ENCODE measurements at places on chromosomes 1 and 21. TPM values are rescaled to one million over a fixed set of nuclear protein-coding genes. Genes with fewer than 3 reads are reported as not detected.

DAB1 gene
- total RNA-seq, result not detected

MAP1LC3C gene
- total RNA-seq, result 0.17 TPM

HIVEP3 gene
- total RNA-seq, result not detected

POU3F1 gene
- total RNA-seq, result not detected

ARHGEF16 gene
- 20.2 TPM for total RNA-seq

HSD3B2 gene
- not detected for total RNA-seq

CCDC30 gene
- 0.49 TPM for total RNA-seq

BCL2L15 gene
- not detected for total RNA-seq

SLC6A17 gene
- 1.3 TPM for total RNA-seq

ARPC5 gene
- total RNA-seq, result 155 TPM

DNA sequence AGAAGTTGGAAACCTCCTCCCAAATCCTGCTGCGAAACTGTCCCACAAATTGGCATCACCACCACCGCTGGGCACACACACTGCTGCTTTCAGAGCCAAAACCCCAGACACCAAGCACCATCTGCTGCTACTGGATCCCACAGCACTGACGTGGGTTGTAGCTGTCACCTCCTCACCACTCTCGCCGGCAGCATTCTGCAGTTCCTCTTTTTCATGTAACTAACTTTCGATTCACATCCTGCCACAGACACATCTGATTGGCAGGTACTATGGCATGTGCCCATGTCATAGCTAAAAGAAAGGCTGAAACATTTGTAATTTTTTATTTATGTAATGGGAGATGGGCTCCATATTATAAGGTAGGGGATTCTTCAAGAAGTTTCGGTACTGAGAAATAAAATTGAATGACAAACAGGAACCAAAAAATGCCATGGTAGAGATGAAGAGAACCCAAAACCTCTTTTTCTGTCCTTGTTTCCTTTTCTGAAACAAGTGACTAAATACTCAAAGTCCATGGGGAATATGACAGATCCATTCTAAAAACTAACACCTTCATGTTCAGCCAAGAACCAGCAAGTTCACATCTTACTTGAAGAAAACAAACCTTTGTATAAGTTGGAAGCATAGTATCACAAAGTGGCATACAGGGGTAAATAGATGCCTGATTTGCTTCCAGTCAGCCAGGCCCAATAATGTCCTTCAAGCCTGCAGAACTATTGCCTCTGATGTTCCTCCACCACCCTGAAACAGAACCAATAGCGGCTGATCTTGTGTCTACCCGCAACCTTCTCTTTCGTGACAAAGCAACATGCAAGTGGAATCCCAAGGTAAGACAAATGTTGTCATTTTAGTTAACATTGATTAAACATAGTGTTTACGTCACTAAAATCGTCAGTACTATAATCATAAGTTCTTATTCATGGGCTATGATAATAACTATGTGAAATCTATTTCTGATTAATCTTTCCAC lies 26.6 kb upstream of the RGS13 start:
- no peak for DNase-seq

GRCh38 chr1:185598332-185598731 lies 135.9 kb upstream of the HMCN1 start:
- DNase-seq, result no peak

DNA sequence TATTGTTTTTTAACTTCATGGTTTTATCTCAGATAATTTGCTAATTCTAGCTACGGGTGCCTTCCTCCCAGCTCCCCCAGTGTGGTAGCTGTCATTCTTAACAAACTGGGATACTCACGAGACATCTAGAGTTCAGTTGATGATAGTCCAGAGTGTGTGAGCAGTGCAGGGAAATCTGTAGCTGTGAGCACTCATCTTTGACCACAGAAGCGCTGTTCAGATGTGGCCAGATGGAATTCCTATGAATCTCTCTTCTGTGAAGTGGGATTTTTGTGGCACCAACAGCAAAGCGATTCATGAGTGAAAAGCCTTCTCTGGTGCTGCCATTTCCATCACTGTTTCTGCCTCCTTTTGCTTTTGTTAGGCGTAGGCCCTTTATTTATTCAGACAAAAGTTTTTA lies 125.1 kb downstream of the NFIA start:
- DNase-seq, result no peak

DNA sequence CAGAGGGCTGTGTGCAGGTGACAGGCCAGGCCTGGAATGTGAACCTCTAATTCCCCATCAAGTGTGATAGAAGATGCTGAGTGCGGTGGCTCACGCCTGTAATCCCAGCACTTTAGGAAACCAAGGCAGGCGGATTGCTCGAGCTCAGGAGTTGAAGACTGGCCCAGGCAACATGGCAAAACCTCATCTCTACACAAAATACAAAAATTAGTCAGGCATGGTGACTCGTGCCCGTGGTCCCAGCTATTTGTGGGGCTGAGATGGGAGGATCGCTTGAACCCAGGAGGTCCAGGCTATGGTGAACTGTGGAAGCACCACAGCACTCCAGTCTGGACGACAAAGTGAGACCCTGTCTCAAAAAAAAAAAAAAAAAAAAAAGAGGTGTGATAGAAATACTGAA lies 40.1 kb upstream of the PUM1 start:
- no peak for DNase-seq

DNA sequence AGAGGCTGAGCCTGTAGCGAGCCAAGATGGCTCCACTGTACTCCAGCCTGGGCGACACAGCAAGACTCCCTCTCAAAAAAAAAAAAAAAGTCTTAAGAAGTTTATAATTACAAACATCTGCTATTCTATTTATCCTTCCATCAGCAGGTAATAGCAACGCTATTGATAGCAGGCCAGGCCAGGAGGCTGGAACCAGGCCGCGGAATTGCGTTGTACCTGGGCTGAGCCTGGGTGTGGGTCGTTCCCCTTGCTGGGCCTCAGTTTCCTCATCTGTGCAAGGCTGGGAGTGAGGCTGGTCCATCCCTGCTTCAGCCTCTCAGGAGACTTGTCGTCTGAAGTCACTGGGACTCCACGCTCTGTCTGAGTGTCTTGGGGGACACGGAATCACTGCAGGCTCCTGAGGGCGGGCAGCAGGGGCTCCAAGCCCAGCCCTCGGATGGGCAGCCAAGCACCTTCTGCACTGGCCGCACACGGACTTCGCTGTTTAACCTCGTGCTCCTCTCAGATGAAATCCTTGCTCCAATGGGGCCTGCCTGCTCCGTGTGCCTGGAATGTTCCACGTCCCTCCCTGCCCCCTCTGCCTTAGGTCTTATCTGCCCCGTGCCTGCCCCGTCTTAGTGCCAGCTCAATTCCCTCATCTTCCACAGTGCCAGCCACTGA lies 103.9 kb upstream of the C1orf174 start:
- no peak for DNase-seq

GRCh38 chr1:94846308-94846707 lies 26.2 kb downstream of the SLC44A3 start:
- DNase-seq, result no peak

GRCh38 chr1:155218854-155219591 lies 10.5 kb downstream of the MTX1 start:
- DNase-seq, result peak; percentile 94

GRCh38 chr21:45006536-45007095 lies 66.8 kb downstream of the SLX9 start:
- no peak for DNase-seq

DNA sequence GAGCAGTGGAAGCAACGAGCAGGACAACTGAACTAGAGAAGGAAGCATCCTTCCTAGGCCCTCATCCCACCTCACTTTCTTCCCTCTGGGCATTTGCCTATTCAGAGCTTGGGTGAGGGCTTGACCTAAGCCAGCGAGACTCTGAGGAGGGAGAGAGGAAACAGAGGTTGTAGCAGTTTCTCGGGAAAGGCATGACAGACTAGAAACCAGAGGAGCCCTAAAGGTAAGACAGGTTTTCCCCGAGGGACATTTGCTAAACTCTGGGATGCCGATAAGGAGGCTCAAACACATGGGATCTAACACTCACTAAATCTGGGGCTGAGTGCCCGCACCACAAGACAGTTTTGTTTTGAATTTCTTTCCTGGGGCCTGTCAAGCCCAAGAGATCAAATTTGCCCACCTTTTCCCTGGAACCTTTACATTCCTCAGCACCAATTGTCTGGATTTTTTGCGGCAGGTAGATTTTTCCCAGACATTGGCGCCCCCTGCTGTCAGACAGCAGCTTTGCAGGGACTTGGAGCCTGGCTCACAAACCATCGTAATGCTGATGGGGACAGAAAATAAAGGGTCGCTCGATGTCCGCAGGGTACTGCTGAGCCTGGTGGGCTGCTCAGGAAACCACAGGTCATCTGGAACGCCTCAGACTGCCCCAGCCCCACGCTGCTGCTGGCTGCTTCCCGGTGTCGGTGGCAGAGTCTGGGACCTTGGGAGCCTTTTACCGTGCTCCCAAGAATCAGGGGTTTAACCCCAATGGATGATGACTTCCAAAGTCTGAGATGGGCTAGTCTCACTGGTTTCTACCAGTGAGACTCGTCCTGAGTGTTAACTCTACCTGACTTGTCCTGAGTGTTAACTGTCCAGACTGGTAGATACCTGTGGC lies 23.4 kb upstream of the TSPAN2 start:
- peak; percentile 33 for DNase-seq

DNA sequence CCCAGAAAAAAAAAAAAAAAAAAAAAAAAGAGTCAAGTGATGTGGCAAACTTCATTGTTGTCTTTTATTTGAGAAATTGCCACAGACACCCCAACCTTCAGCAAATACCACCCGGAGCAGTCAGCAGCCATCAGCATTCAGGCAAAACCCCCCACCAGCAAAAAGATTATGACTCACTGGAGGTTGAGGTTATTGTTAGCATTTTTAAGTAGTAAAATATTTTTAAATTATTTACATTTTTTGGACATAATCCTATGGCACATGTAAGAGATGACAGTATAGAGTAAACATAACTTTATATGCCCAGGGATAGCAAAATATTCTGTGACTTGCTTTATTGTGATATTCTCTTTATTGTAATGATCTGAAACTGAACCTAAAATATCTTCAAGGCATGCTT lies 95.6 kb downstream of the CENPF start:
- DNase-seq, result no peak

GRCh38 chr1:183734543-183735036 lies 70.3 kb upstream of the RGL1 start:
- peak; percentile 73 for DNase-seq

DNA sequence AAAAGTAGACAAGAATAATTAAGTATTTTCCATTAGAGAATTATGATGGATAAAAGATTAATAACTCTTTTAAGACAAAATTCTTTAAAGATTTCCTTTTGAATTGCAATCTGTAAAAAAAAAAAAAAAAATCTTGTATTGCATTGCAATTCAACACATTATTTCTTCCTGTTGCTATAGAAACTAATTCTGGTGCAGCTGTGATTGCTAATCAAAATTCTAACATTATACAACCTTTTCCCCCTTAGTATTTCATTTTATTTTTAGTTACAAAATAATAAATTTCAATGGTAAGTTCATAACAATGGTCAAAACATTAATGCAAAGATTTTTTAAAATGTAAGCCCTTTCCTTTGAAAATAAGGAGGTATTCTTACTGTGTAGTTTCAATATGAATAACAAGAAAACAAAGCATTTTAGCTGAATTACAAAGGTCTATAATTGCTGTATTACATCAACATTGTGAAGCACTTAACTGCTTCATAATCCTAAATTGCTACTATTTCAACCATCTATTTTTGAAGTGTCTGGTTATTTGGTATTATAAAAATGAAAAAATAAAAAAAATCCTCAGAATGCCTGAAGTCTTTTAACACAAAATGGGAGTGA lies 135.0 kb downstream of the SYT14 start:
- DNase-seq, result no peak

- no peak for DNase-seq
These were observed 20.4 kb downstream of the DEGS1 start for GRCh38 chr1:224203243-224204016.

DNA sequence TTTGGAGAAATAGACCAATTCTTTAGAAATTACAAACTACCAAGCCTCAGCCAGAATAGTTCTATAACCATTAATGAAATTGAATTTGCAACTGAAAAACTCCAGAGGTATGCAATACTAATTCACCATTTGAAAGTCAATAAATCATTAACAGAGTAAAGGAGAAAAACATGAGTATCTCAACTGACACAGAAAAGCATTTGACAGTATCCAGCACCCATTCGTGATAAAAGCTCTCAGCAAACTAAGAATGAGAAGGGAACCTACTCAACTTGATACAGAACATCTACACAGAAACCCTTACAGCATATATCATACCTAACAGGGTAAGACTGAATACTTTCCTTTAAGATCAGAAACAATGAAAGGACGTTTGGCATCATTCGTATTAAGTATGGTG lies 54.3 kb downstream of the ST6GALNAC5 start:
- no peak for DNase-seq

DNA sequence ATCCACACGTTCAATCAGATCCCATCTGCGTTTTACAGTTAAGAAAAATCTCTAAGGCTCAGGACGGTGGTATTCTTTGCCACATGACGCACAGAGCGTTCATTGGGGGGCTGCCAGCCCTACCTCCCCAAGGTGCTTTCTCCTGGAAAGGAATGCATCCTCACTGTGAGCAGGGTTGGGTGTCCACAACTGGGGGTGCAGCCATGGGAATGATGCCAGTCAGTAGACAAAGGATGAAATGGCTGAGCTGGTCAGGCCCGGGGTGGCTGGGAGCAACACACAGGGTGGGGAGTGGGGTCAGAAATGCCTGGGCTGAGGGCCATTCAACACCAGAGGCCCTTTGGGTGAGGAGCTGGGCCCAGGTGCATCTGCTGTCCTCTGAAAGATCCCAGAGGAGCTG lies 25.9 kb downstream of the OPTC start:
- no peak for DNase-seq

GRCh38 chr1:216958569-216958968 lies 235.3 kb upstream of the ESRRG start:
- no peak for DNase-seq

- DNase-seq, result no peak
These were observed 78.7 kb downstream of the PAPPA2 start for GRCh38 chr1:176541663-176542062.

GRCh38 chr1:18808550-18808949 lies 50.9 kb downstream of the TAS1R2 start:
- no peak for DNase-seq

DNA sequence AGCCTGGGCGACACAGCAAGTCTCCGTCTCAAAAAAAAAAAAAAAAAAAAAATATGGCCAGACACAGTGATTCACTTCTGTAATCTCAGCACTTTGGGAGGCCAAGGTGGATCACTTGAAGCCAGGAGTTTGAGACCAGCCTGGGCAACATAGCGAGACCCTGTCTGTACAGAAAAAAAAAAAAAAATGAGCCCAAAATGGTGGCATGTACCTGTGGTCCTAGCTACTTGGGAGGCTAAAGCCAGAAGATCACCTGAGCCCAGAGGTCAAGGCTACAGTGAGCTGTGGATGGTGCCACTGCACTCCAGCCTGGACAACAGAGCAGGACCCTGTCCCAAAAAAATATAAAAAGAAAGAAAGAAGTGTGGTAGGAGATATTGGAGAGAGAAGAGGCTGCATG lies 1.7 kb upstream of the TESK2 start:
- no peak for DNase-seq

GRCh38 chr1:18480315-18481189 lies at the start of gene KLHDC7A:
TSS of gene KLHDC7A (plus strand) at chr1:18480930. CDS start at chr1:18480982, 52 bp downstream.
- peak; percentile 80 for DNase-seq
